Activated naive CD4-positive, alpha-beta T cell (primary cell): ENCODE measurements at places on chromosomes 2 and 18.

DNA sequence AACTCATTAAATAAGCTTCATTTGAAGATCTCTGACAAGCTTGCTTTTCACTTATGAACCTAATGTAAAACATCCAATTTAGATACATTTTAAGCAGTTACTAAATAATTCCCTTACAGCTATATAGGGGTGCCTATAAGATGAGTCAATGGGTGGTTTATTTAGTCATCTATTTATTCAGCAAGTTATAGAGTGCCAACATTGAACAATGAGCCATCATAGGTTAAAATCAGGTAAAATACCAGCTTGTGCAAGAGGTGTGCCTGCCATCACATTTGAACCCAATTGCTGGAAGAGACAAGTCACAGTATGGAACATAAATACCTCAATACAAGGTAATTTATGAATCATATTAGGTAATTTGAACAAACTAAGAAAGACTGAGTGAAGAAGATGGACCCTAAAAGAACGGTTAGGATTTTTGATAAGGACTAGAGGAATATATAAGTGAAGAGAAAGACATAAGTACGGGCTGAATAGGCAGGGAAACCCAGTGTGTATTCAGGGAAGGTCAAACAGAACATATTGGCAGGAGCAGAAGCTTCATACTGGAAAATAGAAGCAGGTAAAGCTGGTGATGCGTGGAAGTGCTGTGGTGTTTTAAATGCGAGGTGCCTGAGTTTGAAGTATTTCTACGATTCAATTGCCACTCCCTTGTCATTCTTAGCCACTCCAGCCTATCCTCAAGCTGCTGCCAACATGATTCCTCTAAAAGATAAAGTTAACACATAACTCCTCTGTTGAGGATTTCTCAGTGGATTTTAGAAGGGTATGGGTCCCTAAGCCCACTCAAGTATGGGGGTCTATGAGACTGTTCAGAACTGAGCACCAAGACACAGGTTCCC lies 18.9 kb upstream of the STAT4 start:
- no peak for DNase-seq

DNA sequence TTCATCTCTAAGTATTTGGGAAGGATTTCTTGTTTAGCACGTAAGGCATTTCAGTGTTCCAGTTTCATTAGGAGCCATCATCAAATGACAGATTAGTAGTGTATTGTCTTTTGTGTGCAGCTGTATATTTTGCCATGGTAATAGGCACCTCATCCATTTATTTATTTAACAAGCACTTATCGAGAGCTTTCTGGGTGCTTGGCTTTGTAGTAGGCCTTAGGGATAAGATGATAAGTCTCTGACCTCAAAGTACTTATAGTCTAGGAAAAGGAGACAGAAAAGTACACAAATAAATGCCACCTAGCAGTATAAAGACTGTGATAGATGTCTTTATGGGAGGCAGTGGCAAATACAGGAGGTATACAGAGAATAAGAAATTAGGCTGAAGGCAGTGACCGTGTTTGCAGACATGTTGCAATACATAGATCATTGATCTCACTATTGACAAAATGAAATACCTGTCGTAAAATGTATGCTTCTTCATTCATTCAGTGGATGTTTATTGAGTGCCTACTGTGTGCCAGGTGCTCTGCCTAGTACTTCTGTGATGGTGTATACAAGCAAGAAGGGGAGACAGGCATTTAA lies 265.9 kb downstream of the SETBP1 start:
- DNase-seq: no peak

- no peak for DNase-seq
Observed at GRCh38 chr18:59143441-59143840, 3.8 kb downstream of the SEC11C start.

DNA sequence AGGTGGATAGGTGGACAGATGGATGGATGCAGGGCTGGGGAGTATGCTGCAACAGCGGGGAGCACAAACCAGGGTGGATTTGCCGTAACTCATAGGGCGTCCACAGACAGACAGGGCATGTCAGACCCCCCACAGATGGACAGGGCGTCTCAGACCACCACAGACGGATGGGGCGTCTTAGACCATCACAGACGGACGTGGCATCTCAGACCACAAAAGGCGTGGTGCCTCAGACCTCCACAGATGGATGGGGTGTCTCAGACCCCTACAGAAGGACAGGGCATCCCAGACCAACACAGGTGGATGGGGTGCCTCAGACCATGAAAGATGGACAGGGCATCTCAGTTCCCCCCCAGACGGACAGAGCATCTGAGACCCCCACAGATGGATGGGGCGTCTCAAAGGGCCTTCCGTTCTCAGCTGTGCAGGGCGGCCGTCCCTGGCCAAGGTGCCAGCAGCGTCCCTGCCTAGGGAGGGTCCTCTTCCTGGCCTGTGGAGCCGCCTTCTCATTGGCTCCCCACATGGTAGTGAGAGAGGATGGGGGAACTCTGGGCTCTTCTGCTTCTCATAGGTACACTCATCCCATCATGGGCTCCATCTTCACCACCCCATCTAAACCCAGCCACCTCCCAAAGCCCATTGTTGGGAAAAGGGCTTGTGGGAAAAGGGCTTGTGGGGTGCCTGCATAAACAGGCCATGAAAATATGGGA lies 2.1 kb downstream of the ANKMY1 start:
- DNase-seq: no peak

DNA sequence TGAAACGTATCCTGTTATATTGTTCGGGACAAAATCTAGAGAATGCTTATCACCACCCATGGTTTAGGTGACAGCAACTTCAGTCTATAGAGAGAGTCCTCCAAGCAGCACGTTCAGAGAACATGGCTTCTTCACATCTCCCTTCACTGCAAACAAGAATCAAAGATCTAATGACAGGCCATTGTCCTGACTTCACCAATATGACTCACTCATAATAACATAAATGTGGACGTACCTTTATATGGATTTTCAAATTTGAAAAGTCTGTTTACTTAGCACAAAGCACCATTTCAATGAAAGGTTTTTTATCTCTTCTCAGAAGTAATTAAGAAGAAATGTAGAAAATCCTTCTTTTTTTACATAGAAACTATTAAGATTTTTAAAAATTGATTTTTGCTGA lies 46.7 kb downstream of the KLF7 start:
- no peak for DNase-seq

- no peak for DNase-seq
Observed at GRCh38 chr2:42777883-42778805, 14.2 kb upstream of the OXER1 start.

GRCh38 chr2:67571785-67572718 lies 174.9 kb downstream of the ETAA1 start:
- no peak for DNase-seq

- no peak for DNase-seq
Observed at GRCh38 chr18:31791817-31792579, 31.3 kb upstream of the SLC25A52 start.

DNA sequence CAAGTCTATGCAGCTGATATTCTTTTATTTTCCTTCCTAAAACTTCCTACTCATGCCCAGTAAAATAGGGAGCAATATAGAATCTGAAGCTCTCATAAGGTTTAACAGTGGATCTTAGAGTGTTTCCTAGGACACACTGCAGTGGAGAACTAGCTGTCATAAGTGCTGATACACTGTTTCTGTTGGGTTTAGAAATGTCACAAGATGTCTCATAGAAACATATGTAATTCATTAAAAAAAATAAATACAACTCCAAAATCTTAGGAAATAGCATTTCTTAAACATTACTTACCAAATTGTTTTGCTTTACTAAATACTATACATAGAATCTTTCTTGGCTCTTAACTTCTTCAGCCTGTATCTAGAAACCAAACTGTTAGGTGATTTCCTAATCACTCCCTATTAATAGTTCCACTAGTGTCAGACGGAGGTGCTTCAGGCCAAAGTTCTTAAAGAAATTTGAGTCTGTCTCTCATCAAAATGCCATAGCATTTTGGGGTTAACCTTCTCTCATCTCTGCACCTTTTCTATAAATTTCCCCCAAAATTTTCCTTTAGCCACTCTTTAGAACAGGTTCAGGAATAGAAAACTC lies 93.7 kb downstream of the CERKL start:
- DNase-seq: no peak

- no peak for DNase-seq
Observed at GRCh38 chr2:137959166-137959565, 5.1 kb upstream of the HNMT start.

- DNase-seq: no peak
Observed at GRCh38 chr18:36297417-36298125, at the start of gene FHOD3. Gene FHOD3 (plus strand): TSS chr18:36297713. CDS start chr18:36297836, 123 bp downstream.

DNA sequence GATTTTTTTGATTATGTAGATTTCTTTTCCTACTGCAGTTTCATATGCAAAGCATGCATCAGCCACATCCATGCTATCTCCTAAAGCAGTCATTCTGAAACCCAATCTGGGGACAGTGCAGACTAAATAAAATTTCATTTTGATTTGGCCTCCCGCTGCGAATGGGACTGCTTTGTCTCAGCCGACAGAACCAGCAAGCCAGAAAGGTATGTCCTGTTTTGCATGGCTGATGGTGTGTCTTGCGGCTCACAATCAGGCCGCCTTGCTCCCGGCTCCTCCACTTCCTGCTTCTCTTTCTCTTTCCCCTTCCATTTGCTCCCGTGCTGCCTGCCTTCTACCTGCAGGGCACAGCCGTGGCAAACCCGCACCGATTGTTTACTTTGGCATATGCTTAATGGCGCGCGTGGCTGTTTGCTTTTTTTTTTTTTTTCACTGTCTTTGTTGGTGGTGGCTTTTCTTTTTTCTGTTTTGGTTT lies 419.6 kb upstream of the POU3F3 start:
- DNase-seq: no peak

DNA sequence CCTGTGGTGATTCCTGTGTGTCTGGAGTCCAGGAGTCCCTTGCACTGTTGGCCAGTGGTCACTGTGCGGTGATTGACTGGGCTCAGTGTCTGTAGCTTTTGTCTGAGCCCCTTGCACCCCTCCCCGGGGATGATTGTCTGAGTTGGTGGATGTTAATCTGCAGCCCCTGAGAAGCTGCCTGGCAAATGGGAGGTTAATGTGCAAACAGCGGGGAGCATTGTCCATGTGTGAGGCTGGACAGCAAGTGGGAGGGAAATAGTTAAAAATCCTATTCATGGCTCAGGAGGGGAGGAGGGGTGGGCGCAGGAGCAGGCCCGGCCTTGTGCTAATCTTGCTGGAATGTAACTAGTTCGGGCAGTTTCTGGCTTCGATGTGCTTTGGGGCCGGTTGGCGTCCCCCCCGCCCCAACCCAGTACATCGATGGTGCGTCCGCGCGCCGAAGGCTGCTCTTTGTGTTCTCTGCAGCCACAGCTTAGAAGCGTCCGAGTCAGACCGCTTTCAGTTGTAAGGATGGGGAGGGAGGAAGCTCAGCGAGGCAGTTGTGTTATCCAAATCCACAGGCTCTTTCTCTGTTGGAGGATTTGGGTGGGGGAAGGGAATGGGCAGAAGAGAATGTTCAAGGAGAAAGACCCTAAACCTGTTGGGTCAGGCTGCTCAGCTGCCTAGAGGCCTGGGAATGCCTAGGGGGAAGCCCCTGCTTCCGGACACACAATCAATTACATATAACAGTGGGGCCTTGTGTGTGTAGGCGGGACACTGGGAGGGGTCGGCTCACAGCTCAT lies 71.8 kb downstream of the TGOLN2 start:
- no peak for DNase-seq

DNA sequence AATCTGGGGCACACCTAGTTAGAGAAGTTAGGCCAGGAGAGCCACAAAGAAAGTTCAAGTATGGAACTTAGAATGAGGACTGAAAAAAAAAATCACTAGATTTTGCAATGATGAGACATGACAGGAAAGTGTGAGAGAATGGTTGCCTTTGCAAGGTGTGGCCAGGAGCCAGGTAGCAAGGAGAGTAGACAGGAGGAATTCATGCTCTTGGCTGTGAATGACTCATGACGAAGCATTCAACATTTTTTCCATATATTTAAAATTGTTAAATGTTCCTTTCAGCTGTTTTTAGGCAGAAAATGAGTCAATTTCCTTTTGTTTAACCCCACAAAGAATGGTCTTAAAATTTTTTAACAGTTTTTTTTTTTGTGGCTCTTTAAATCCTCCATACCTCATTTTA lies 636.9 kb downstream of the PLCL1 start:
- no peak for DNase-seq

DNA sequence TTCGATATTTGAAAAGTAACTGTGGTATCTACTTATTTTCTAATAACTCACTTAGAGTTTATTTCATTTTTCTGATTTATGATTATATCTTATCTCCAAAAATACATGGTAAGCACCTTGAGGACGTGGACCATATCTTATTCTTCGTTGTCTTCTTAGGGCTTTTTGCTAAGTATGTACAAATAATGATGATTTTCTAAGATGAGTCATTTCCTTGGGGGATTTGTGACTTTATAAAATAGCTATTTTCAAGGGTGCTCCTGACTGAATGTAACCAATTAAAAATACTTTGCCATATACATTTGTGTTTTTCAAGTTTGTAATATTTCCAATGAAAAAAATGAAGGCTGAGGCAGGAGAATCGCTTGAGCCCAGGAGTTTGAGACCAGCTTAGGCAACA lies 56.3 kb downstream of the GREB1L start:
- DNase-seq: no peak

DNA sequence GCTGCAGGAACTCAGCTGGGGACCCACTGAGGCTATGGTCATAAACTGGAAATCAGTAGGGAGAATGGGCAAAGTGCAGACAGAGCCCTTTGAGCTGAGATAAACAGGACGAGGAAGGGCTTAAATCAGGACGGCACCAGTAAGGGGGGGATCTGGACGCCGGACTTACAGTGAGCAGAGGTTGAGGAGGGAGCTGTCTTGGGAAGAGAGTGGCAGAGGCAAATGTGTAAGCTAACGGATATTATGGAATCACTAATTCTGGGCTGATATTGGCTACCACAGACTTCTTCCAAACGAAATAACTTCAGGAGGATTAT lies 539 bp downstream of the CYP27A1 start:
- DNase-seq: no peak

- DNase-seq: no peak
Observed at GRCh38 chr2:23706613-23707078, 220.3 kb downstream of the ATAD2B start.

GRCh38 chr18:374721-375168 lies 106.9 kb upstream of the THOC1 start:
- no peak for DNase-seq

DNA sequence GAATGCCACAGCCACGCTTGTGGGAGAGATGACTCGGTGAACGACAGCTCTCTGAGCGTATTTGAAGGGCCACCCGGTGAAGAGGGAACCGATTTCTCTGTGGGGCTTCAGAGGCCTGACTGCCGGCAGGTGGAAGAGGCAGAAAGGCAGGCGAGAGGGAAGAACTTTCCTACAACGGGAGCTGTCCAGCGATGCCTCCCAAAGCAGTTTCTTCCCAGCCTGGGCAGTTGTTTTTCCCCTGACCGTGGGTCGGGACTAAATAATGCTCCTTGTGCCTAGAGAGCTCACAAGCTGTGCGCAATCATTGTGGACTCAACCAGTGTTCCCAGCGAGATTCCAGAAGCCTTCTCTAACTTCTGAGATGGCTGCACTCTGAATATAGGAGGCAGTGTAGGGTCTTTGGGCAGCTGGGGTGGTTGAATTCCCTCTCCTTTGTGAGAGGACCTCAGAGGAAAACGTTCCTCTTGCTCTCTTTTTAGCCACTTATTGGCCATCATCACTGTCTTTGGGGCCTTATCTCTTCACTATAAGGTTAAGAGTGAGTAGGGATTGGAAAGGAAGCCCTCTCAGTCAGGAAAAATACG lies 710 bp downstream of the SEC11C start:
- DNase-seq: no peak

GRCh38 chr2:170895023-170895757 lies 33.9 kb upstream of the GORASP2 start:
- DNase-seq: no peak

- DNase-seq: no peak
Observed at GRCh38 chr2:22247466-22247865, 1123.7 kb downstream of the TDRD15 start.
